Ureter (tissue), 1 donor: ENCODE measurements at places on chromosomes 5 and 9. TPM values are rescaled to one million over a fixed set of nuclear protein-coding genes. Genes with fewer than 3 reads are reported as not detected.

DNA sequence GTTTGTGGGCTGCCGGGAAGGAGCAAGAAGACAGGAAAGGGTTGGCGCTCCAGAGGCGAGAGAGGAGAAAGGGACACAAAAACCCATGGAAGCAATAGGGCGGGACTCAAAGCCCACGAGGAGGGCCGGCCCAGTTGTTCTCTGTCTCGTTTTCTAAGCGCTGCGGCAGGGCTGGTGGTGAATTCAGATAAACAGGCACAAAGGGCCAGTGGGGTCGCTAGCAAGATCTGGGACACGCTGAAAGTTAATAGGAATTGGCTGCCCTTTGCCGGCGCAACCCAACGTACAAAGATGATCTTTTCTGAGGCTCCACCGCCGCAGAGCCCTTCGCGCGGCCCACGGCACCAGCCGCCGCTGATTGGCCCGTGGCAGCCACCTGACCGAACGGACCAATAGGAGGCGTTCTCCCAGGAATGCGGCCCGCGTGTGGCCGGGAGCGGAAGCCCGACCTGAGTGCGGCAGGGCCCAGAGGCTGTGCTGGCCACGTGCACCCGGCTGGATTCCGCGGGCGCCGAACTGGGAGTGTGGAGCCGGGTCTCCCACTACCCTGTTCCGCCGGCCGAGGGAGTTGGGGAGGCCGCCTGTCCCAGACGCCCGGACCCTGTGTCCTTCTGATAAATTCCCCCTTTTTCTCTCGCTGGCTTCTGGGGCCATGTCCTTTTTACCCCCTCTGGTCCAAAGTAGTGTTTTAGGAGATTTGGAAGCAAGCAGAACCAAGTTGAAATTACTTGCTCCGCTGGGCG lies 16.8 kb upstream of the NSD1 start:
- DNase-seq = peak; percentile 92

DNA sequence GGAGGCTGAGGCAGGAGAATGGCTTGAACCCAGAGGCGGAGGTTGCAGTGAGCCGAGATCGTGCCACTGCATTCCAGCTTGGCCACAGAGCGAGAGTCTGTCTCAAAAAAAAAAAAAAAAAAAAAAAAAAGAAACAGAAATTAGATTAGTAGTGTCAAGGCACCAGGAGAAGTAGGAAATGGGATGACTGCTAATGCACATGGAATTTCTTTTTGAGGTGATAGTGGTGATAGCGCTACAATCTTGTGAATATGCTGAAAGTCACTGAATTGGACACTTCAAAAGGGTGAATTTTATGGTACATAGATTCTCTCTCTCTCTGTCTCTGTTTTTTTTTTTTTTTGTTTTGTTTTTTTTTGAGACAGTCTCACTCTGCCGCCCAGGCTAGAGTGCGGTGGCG lies 42.1 kb upstream of the SUB1 start:
- DNase-seq = no peak

GRCh38 chr5:80139466-80139972 lies 104.4 kb downstream of the THBS4 start:
- DNase-seq = no peak

ACTBL2 gene
- total RNA-seq = not detected

ROR2 gene
- total RNA-seq = 16.7 TPM
